Thymus (tissue), 14 donors: ENCODE measurements at places on chromosomes 12 and 14. TPM values are rescaled to one million over a fixed set of nuclear protein-coding genes. Genes with fewer than 3 reads are reported as not detected.

DNAH10 gene
- 0.82 TPM for polyA plus RNA-seq

FLVCR2 gene
- 5.7 TPM for polyA plus RNA-seq

ORAI1 gene
- polyA plus RNA-seq: 12.8 TPM

DNA sequence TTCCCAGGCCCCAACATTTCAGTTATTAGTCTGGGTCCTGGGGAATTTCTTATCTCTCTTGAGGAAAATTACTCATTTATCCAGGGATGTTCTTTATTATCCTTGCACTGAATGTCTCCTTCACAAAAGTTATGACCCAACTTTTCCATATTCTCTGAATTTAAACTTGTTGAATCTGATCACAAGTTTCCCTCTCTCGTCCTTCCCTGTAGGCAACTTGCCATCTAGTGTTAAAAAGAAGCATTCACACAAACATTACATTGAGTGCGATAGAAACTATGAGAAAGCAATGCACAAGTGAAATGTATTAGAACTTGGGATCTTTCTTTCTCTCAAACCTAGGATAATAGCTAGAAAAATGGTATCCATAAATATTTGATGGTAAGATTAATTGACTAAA, 608.4 kb downstream of the FSCB start:
- no peak for DNase-seq

- DNase-seq: no peak
Observed at GRCh38 chr12:12182703-12183365, 84.0 kb downstream of the LRP6 start.

DNA sequence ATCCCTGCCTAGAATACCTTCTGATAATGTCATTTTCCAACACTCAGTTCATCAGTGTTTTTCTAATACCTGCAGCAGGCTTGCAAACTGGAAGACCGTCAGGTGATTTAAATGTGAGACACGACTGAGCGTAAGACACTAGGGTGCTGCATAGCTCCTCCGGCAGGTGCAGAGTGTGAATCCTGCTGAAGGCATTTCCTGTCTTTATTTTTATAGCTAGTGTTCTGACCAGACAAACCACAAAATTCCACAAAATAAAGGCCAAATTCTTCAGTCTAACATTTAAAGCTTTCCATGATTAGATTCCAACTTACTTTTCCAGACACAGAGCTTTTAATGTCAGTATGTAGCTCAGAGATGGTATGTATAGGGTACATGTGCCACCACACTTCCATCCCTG, 70.7 kb downstream of the BBS10 start:
- DNase-seq: no peak

GRCh38 chr12:3677609-3678008, 75.3 kb downstream of the CRACR2A start:
- DNase-seq: no peak
